ENCODE measurements at places on chromosomes 11 and 22.

- DNase-seq = no peak
These were observed 5.3 kb downstream of the GRAP2 start for GRCh38 chr22:39906207-39906606.

DNA sequence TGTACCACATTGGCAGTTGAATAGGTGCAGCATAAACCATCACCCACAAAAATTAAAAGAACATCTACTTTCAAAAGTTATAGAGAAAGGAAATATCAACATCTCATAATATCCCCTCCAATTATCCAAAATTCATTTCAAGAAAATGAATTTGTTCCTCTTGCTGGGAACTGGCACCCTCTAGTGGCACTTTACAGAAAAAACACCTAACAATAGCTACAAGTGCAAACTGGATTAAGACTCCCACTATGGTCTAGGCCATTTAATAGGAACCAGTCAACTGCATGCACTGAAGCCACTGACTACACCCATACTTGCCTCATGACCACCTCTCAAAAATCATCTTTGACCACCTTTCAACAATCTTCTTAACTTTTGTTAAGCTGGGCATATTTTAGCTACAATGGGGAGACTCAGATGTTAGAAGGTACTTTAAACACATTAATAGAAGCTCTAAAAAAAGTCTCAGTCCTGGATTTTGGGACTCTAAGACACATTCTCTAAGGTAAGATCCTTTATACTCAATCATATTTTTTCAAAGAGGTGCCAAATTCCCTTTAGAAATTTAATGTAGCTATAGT lies 17.3 kb downstream of the TRAF6 start:
- no peak for DNase-seq

DNA sequence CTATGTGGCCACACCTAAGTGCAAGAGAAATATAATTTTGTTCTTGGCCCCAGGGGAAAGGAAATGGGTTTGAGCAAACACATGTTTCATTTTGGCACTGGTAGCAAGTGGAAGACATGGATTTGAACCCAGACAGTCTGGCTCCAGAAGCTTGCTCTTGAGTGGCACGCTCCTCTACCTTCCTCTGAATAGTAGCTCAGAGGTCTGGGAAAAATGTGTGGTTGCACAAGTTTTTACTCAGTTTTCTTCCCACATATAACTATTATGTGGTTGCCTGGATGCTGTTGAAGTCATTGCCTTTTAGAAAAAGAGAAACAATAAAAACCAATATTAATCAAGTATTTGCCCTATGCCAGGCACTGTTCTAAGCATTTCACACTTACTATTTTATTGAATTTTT lies 16.3 kb downstream of the PARVA start:
- no peak for DNase-seq

DNA sequence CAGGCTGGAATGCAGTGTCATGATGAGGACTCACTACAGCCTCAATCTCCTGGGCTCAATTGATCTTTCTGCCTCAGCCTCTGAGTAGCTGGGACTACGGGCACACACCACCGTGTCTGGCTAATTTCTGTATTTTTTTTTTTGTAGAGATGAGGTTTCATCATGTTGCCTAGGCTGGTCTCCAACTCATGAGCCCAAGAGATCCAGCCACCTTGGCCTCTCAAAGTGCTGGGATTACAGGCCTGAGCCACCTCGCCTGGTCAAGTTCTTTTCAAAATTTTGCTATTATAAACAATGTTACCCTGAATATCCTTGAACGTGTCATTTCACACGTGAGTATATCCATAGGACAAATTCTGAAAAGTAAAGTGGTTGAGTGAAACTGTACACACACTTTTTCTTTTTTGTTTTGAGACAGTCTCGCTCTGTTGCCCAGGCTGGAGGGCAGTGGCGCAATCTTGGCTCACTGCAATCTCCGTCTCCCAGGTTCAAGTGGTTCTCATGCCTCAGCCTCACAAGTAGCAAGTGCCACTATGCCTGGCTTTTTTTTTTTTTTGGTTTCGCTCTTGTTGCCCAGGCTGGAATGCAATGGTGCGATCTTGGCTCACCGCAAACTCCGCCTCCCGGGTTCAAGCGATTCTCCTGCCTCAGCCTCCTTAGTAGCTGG lies 21.6 kb upstream of the EP300 start:
- no peak for DNase-seq

DNA sequence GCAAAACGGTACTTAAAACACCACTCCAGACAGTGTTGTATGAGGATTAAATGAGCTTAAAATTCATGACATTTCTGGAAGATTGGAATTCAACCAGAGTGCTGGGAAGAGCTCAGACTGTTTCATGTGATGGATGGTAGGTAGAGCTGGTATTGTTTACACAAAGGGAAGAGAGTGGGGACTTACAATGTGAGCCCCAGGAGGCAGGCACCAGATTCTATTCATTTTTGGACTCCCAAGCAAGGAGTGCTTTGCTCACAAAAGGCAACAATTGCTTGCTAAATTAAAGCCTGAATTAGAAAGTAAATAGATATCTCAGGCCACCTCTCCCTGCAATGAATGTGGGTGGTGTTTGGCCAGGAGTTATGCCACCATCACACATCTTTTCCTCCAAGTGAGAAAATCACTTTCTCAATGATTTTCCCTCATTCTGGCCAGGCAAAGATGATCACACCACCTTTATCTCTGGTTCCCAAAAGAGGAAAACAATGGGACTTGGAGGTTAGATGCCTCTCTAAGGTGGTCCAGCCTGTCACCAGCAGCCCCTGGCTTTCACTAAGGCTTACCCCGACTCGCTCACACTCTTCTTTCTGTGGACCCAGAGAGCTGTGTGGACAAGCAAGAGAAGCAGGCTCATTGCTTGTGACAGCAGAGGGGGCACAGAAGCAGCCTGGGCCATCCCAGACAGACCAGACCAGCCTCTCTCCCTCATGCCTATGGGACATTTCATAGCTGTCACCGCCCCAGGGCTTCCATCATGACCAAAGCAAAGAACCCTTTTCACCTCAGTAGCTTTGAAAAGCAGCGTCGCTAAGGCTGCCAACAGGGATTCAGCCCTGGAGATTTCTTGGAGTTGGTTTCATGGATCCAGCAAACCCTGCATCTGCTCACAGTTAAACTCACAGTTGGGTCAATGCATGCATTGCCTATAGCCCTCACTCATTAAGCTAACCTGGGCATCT lies 63.5 kb upstream of the DRD2 start:
- DNase-seq = no peak

- no peak for DNase-seq
These were observed 61.3 kb downstream of the LRRC4C start for GRCh38 chr11:41398175-41398574.

GRCh38 chr11:2789331-2789730 lies 89.5 kb upstream of the KCNQ1OT1 start:
- DNase-seq = no peak

DNA sequence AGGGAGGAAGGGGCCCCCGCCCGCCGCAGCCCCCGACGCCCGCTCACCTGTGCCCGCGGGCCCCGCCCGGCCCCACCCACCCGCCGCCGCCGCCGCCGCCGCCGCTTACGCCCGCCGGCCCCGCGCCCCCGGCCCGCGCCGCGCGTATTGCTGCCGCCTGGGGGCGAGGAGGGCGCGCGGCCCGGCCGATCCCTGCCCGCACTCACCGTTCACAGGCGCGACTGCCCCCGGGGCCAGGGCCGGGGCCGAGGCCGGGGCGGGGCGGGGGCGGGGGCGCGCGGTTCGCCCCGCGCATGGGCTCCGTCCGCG lies 212 bp downstream of the HRAS start:
- no peak for DNase-seq

- no peak for DNase-seq
These were observed 82.2 kb upstream of the SEPTIN5 start for GRCh38 chr22:19631899-19632667.

All from T-helper 9 cell (primary cell).